HTR-8/SVneo (cell line): ENCODE measurements at places on chromosomes 1 and 21.

DNA sequence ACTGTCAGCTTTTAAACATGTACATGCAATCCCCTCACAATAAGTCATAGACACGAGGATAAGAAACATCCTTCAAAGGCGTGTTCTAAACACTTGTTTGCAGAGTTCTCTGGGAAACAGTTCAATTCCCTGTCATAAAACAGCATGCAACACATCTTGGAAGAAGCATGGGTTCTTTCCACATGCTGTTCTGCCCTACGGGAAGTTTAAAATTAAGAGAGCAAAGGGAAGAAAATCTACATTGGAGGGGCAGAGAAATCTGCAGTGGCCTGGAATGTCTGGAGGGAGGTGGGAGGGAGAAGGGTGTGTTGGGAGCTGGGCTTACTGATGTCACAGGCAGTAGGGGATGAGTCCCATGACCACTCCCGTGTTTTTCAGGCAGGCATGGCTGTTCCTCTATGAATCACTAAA lies 98.3 kb upstream of the SLC2A1 start:
- DNase-seq, result no peak

DNA sequence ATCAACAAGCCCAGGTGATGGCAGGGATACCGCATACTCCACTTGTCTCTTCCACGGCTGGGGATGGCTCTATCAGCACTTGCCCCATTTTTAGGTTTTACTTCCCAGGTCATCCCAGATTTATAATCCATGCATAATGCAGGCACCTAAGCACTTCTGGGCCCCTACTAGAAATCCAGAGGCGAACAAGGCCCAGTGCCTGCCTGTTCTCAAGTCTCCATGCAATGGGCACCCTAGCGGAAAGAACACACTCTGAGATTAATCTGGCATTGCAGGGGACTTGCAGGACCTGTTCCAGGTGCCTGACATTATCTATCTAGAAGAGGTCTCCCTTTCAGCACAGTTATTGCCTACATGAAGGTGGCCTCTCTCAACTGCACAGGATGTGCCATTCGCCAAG lies 39.8 kb downstream of the HIVEP3 start:
- DNase-seq, result no peak

GRCh38 chr1:16392740-16393569 lies 25.9 kb downstream of the SZRD1 start:
- DNase-seq, result no peak

GRCh38 chr1:228020686-228021354 lies 14.0 kb downstream of the WNT3A start:
- DNase-seq, result no peak

DNA sequence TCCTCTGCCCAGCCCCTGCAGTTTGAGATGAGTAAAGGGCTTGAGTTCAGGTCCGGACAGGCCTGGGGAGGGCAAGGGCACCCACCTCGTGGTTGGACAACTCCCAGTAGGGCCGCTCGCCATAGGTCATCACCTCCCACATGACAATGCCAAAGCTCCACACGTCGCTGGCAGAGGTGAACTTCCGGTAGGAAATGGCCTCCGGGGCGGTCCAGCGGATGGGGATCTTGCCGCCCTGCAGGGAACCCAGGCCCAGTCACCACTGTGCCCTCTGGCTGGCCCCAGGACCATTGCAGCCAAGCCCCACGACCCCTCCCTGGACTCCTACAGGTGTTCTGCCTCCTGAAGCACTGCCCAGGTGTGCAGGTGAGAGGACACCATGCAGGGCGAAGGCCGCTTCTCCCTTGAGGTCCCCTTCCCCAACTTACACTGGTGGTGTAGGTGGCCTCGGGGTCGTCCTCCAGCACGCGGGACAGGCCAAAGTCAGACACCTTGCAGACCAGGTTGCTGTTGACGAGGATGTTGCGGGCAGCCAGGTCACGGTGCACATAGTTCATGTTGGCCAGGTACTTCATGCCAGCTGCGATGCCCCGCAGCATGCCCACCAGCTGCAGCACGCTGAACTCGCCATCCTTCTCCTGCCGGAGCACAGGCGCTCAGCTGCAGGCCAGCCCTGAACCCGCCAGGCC lies 24.1 kb downstream of the EPHA2 start:
- no peak for DNase-seq

DNA sequence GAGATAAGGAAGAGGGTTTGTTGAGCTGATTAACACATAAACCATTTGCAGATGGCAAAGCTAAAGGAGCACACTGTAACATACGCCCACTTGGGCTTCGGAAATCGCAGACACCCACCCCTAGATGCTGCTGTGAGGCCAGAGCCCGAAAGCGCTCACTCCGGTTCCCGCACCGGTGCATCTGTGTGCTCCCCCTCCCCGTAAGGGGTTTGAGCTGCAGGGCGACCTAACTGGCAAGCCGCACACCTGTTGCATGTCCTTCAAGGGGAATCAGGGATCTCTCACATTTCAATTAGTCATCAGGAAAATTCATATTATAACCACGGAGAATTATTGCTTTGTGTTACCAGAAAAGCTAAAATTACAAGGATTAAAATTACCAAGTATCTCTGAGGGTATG lies 1.4 kb upstream of the CFH start:
- no peak for DNase-seq

DNA sequence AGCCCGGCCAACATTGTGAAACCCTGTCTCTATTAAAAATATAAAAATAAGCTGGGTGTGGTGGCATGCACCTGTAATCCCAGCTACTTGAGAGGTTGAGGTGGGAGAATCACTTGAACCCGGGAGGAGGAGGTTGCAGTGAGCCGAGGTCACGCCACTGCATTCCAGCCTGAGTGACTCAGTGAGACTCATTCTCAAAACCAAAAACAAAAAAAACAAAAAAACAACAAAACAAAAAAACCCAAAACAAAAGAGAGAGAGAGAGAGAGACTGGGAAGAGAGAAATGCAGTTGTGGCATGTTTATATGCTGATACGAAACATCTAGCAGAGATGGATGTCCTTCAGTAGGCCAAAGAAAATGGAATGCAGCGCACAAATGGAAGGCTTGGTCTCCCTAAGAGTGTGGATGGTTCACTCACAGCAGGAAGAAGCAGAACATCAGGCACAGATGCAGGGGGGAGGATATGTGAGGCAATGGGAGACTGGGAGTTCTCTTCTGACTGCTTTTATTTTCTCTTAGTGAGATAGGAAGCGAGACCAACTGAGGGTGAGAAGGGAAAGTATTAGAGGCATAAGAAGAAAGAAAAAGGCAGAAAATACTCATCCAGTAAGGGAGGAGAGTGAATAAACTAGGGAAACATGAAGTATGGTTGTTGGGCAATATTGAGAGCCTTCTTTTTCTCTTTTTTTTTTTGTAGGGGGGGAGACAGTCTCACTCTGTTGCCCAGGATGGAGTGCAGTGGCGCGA lies 16.0 kb downstream of the THEM4 start:
- DNase-seq, result no peak

DNA sequence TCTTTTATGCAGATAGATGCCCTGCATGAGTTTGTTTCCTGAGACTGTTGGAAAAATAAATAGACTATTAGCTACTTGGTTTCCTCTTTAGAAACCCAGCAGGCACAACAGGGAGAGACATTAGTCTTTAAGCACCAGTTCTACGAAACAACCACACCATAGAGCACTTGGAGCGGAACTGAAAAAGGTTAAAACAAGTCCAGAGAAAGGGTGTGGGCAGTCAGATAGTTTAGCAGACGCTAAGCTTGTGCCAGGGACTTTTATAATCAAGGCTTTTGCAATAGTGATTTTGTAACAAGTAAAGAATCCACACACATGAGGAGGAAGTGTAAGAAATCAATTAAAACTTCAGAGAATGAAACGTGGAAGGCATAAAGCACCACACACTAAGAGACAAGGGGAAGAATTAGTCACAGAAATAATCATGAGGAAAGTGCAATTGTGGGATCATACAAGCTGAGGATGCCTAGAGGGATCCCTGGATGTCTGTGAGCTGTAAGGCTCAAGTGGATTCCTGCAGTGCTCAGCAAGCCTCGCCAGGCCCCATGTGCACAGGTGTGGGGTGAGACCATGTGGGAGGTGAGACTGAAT lies 37.8 kb upstream of the TLR5 start:
- no peak for DNase-seq

DNA sequence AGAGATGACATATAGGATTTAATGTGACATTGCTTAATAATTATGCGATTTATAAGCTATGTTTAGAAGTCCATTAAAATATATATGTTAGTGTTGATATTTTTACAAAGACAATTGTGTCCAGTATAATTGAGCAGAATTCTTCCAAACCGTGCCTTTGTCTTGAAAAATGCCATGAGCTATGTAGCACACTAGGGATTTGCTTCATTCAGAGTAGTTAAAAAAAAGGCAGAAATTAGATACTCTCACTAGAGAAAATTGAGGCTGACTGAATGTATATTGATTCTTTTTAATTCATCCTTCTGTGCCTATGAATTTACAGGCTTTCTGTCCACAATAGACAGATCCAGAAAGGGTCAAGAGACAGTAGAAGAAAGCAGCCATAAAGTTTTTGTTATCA lies 429.0 kb downstream of the NEGR1 start:
- no peak for DNase-seq

- no peak for DNase-seq
Measured at GRCh38 chr1:108691128-108691941, 775 bp upstream of the PRPF38B start.

GRCh38 chr1:157831968-157832626 lies 9.5 kb downstream of the CD5L start:
- no peak for DNase-seq

GRCh38 chr1:54606990-54607325 lies 16.4 kb downstream of the FAM151A start:
- DNase-seq, result no peak

- DNase-seq, result no peak
Measured at GRCh38 chr1:247266053-247266452, 10.2 kb downstream of the VN1R5 start.

DNA sequence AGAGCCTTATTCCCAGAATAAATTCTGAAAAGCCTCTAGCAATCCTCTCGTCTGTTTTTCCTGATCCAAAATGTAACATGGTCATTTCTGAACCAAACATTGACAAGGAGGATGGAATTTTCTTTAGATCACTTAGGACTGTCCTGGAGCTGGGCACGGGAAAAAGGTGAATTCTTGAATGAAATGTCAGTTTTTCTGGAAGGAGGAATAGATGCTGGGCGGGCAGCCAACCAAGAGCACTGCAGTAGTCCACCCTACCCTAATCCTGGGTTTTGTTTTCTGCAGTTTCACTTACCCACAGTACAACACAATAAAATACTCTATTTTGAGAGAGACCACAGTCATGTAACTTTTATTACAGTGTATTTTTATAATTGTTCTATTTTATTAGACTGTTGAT lies 20.9 kb downstream of the RIT1 start:
- no peak for DNase-seq

GRCh38 chr1:156246781-156247459 lies 936 bp downstream of the PAQR6 start:
- DNase-seq, result no peak

- DNase-seq, result no peak
Measured at GRCh38 chr1:960363-961131, at the start of gene KLHL17. Gene KLHL17, plus strand, starts transcription at chr1:960584. Its CDS starts 110 bp downstream, at chr1:960694.

- DNase-seq, result no peak
Measured at GRCh38 chr1:223622132-223622842, 43.2 kb downstream of the CAPN8 start.
